ENCODE measurements at places on chromosomes 6 and 20.

DNA sequence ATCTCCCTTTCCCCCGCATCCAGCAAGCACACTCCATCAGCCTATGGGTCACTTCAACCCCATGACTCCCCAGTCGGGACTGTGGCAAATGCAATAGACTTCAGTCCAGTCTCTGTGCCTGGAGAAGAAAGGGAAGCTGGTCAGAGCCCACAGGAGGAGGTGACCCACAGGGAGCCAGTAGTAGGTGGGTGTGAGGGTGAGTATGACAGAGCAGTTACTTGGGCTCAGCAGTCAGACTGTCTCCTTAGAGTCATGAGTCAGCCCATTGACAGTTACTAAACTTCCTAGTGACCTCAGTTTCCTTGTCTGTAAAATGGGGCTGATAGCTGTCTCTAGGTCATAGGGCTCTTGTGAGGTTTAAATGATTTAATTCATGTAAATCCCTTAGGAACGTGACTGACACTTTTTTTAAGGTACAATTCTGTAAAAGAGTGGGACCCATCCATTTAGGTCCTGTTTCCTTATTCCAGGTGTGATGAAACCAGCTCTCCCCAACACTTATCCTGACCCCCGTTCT lies 33.9 kb upstream of the HLA-C start:
- no peak for DNase-seq

- no peak for DNase-seq
Observed at GRCh38 chr6:18293076-18293904, 29.0 kb upstream of the DEK start.

- DNase-seq, result no peak
Observed at GRCh38 chr6:170440437-170440836, 112.7 kb downstream of the PSMB1 start.

GRCh38 chr20:20896606-20897005 lies 184.2 kb upstream of the RALGAPA2 start:
- DNase-seq, result no peak

DNA sequence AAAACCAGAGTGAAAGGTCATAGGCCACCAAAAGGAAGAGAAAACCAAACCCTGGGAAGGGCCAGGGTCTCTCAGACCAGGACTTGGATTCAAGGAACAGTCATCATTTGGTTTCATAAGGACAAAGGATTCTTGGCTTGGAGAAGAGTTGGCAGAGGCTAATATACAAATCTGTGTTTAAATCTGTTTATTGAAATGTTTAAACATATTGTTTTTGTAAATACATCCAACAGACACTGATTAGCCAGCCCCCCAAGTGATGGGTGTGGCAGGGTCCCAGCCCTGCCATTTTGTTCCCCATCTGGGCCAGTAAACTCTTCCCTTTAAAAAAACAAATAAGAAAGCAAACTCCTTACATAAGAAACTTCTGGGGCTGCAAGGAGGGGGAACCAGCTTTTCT lies 6.1 kb upstream of the ZNF831 start:
- DNase-seq, result no peak

DNA sequence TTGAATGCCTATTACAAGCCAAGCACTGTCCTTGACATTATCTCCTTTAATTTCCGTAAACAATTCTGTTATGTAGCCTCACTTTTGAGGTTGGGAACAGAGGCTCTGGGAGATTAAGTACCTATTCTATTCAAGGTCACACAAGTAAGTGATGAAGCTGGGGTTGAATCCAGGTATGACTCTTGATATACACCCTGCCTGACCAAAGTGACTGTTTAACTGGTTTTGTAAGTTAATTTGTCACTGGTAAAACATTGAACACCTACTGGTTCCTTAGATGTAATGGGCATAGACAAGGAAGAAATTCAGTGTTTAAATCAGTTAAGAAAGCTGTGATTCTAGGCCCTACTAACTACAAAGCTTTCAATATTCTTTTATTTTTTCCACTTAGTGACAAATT lies 22.9 kb downstream of the GTF2H5 start:
- no peak for DNase-seq

DNA sequence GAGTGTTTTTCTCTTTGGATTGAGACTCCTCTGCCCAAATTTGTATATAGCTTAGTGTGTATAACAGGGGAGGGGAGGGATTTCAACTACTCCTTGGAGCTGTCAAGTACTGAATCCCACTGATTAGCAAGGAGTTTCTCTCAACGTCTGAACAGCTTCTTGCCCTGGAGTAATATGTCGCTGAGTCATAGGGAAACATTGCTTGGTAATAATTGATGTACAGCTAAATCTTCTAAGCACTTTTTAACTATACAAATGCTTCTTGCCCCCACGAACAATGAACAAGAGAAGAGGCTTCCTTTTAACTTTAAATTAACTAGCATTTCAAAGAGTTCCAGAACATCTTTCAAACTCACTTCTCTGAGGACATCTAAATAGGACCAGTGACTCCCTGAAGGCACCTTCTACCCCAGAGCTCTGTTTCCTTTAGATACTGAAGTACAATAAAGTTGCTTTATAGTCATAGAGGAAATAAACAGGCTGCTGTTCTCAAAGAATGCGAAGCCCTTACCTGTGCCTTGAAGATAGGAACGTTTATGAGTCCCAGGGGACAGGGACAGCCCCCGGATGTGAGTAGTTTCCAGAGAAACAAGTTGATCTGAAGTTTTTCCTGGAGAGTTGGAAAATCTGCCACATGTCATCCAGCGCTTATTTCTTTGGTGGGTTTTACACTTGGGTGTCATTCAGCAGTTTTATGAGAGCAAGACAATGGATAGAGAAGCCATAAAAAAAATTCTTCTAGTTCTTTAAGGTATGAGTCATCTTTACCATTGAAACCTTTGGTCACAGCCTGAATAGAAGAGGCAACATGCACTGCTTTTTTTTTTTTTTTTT lies 462.5 kb upstream of the BTBD3 start:
- no peak for DNase-seq

GRCh38 chr20:1375515-1375914 lies 17.3 kb downstream of the FKBP1A start:
- no peak for DNase-seq

- no peak for DNase-seq
Observed at GRCh38 chr6:147164761-147165160, 39.5 kb upstream of the STXBP5 start.

DNA sequence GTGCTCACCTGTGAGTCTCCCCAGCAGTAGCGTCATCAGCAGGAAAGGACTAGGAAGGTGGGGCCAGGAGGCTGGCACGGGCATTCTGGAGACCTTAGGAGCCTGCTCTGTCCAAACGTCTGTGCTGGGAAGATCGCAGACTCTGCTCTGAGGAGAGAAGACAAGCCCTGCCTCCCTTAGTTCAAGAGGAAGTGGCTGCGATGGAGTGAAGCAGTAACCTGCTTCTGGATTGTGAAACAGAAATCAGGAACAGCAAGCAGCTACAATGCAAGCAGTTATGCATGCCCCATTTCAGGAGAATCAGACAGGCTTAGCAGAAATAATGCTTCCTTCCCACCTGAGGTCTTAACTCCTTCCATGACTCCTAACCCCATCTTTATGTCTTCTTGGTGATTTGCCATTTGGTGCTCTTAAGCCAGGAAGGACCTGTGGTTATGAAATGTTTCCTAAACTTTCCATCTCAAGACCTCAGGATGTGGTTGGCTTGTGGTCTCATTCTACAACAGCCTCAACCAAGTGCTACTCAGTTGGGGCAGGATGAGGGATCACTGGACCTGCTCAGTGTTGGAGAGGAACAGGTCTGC lies at the start of gene SIRPB1:
Gene SIRPB1, minus strand, starts transcription at position 149 of the 584 bp plus-strand sequence. Its CDS starts 65 bp downstream, at position 84.
- no peak for DNase-seq

DNA sequence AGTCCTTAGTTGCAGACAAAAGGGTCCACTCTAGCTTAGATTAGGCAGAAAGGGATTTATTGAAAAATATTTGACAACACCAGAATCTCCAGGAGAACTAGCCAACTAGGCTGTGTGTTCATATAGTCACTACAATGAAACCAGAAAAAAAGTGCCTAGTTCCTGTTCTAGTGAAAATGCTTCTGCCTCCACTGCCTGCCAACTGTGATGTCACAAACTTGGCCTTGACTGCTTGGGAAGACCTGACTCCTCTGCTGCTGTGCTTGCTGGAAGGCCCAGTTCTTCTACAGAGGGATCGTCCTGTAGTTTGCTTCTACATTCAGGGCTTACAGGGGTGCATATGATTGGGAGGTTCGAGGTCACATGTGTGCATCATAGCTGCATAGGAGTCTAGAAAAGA lies 40.3 kb upstream of the XRN2 start:
- no peak for DNase-seq

GRCh38 chr6:141463237-141463977 lies 669.3 kb upstream of the GJE1 start:
- no peak for DNase-seq

GRCh38 chr6:113642714-113643406 lies 214.3 kb upstream of the MARCKS start:
- DNase-seq, result no peak

- no peak for DNase-seq
Observed at GRCh38 chr6:144894240-144894639, 609.1 kb downstream of the UTRN start.

DNA sequence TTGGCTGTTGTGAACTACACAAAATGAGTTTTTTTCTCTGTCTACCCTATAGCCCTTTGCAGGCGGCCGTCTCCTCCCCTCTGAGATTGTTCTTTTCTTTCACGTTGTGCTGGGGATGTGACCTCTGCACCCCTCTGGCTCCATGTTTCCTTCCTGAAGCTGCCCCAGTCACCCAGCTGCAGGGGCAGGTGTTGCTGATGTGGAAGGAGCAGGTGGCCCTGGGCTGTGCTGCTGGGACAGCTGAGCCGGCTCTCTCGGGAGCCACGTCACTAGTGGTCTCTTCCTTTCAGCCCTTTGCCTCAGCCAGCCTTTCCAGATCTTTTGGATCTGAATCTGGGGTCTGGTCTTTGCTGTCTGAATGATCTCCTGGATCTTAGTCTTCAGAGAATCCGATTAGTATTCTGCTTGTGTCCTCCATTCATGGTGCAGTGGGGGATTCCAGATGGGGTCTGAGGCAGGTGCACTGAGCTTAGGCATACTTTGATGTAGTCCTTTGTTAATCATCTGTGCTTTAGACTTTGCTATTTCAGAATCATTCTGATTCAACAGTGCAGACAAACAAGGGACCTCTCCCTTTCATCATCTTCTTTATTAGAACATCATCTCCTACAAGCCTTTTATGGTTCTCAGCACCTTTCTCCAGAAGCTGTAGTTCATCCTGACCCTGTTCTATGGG lies 31.4 kb downstream of the TMEM181 start:
- DNase-seq, result no peak

GRCh38 chr20:32072168-32072750 lies 20.2 kb downstream of the HCK start:
- no peak for DNase-seq

DNA sequence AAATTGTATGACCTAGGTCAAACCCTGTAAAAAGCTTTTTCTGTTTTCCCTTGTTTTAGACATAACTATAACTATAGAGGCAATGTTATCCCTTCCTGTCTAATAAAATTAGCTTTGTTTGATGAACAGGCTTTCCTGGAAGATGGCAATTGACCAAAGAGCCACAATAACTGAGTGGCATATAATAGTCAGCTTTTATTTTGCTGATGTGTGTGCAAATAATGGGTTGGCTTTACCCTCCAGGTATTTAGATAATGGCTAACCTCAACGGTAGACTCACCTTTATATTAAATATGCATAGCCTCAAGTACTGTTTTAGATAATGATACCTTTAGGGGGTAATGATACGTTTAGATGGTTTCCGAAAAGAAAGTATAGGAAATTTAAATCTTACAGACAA lies 15.0 kb downstream of the TBXT start:
- DNase-seq, result no peak

- DNase-seq, result no peak
Observed at GRCh38 chr20:38726804-38727606, 2.7 kb downstream of the SLC32A1 start.

DNA sequence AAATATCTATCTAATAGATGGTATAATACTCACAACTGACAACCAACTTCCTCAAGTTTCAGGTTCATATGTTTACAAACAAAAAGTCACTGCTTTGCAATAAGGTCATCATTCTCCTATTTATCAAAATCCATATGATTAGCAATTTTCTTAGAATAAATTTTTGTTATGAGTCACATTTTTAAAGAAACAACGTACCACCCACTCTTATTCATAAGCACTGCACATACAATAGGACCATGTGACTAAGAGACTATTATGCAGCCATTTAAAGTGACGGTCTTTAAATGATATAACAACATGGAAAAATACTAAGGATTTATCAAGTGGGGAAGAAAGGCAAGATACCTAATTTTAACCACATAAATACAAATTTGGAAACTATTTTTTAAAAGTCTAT lies 40.0 kb downstream of the REPS1 start:
- no peak for DNase-seq

GRCh38 chr20:62728028-62728780 lies 19.6 kb downstream of the NTSR1 start:
- DNase-seq, result no peak

DNA sequence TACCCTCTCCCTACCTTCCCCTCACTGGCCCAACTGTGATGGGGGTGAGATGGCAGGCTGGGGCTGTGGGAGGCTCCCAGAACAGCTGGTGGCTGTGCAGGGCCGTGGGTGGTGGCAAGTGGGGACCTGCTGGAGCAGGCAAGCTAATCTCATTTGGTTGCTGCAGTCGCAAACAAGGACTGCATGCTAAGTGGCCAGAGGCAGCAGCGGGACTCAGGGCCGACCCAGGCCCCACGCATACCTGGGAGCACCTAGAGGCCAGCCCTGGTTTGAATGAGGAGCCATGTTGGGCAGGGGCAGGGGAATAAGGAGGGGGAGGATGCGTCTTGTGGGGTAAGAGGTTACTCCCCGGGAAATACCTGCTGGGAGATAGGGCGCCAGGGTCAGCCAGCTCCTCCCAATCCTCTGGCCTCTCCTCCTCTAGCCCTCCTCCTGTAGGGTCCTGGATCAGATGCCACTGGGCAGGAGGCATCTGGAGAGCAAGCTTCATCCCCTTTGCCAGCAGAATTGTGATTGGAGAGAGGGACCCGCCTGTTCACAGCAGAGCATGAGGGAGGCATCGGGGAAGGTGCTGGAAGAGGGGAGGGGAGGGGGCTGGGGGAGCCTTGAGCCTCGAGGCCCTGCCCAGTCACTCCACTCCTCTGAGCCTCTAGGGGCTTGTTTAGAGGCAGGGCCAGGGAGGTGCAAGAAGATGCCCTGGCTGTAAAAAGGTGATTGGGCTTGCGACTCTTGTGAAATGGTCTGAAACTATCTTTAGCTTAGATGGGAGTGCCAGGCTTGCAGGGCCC lies 24.3 kb upstream of the CDH22 start:
- no peak for DNase-seq

DNA sequence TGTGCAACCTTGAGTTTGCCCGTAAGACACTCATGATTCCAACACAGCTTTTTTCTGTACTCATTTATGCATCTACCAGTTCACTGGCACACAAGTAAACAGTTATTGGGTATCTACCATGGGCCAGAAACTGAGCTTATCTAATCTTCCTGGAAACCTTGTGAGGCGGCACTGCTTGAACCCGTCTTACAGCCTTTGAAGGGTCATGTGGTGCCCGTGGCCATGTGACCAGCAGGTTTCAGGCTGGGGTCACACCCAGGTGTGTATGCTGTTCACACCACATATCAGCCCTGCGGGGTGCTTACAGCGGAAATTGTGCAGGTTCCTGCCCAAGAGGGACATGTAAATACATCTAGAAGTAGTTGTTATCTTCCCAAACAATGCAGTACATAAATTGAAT lies 6.1 kb downstream of the THBD start:
- DNase-seq, result no peak

- no peak for DNase-seq
Observed at GRCh38 chr20:56628015-56628872, 862 bp upstream of the TFAP2C start.

GRCh38 chr6:122770835-122771601 lies 8.5 kb upstream of the FABP7 start:
- DNase-seq, result no peak

- no peak for DNase-seq
Observed at GRCh38 chr20:54062812-54063280, 7.5 kb downstream of the BCAS1 start.

Measured in activated CD8-positive, alpha-beta memory T cell treated with anti-CD3 and anti-CD28 coated beads for 4 hours (primary cell).